ENCODE measurements at places on chromosomes 3 and 15. TPM values are rescaled to one million over a fixed set of nuclear protein-coding genes. Genes with fewer than 3 reads are reported as not detected.

The HAPLN3 gene
- total RNA-seq, result 6.7 TPM

The LRRN1 gene
- total RNA-seq, result not detected

The GOLGA8T gene
- total RNA-seq, result not detected

The GABRA5 gene
- under 0.01 TPM for total RNA-seq

The HLTF gene
- total RNA-seq, result 28.0 TPM

The SCG5 gene
- total RNA-seq, result 100 TPM

The CHMP2B gene
- total RNA-seq, result 19.4 TPM

The FHIT gene
- total RNA-seq, result 0.38 TPM

The HTR3E gene
- total RNA-seq, result not detected

The NR2E3 gene
- total RNA-seq, result not detected

The ZDHHC19 gene
- not detected for total RNA-seq

The FGD5 gene
- 1.3 TPM for total RNA-seq
